Stimulated activated CD4-positive, alpha-beta T cell treated with anti-CD3 and anti-CD28 coated beads, Interleukin-4, amount 100 ng/mL, for 48 hours (primary cell): ENCODE measurements at places on chromosomes 12 and 14.

GRCh38 chr12:50220363-50220995 lies 53.3 kb upstream of the CERS5 start:
- DNase-seq: peak; percentile 47

DNA sequence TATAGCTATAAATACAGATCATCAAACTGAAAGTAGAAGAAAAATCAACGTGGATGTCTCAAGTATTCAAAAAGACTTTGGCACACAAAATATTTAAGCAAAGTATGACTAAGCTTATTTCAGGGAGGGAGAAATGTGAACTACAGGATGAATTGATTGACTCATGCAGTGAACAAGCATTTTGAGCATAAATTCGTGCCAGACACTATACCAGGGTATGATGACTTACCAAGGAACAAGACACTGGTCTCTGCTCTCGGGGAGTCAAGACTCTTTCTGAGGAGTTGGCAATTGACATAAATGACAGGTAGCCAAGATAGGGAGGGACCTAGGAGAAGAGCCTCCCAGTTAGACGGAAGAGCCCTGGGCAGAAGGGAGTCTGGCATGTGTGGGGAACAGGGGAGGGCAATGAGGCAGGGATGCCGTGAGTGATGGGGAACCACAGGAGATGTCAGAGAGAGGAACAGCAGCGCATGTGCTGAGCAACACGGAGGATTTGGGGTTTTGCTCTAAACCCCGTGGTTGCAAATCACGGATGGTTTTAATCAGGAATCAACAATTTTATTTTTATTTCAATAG lies 115.2 kb downstream of the TMEM132D start:
- DNase-seq: no peak

DNA sequence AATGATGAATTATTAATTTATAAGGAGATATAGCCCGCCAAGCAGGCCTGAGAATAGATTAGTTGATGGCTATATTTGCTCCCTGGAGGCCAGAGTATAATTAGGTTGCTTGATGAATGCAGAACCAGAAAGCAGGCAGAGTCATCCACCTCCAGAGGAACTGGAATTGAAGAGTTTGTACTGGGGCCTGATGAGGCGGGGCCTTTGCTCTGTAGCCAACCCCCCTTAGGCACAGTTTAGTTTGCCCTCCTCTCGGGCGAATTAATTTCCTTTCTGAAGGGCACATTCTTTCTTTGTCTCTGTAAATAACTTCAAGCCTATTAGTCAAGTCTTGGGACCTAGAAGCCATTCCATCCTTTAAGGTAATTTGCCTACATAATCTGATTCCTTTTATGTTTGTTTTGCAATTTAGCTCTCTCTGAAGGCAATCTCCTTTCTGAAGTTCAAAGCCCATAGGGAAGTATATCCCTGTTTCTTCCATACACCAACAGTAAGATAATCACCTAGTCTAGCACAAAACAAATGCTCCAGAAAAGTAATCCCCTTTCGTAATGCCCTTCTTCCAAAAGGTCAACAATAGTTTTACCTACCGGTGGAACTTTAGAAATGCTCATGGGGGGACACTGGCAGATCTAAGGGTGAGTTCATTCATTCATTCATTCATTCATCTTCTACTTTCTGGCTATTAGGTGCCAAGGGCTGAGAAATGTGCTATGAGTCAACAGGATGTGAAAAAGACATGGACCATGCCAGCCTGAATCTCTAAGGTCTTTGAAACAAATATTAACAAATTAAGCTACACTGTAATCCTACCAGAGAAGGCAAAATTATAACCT lies 84.8 kb upstream of the NUDT4 start:
- no peak for DNase-seq

GRCh38 chr14:20751963-20752562 lies 6.4 kb downstream of the EDDM3A start:
- DNase-seq: no peak

DNA sequence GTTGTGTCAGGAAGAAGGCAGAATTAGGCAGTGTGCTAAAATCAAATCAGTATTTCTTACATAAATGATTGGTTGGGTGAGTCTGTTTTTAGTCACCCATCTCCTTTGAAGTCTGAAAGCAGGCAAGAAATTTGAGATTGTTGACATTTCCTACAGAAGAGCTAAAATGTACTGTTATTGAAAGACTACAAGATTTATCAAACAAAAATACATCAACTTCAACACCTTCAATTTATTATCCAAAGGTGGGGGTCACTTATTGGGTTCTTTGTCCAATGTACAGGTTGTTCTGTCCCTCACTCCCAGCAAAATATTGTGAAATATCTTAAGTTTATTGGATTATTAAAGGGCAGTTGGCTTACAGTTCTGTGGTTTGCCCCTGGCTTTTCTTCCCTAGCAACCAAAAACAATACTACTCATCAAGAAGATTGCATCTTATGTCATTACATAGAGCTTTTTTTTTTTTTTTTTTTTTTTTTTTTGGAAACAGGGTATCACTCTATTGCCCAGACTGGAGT lies 20.6 kb upstream of the PKP2 start:
- no peak for DNase-seq

DNA sequence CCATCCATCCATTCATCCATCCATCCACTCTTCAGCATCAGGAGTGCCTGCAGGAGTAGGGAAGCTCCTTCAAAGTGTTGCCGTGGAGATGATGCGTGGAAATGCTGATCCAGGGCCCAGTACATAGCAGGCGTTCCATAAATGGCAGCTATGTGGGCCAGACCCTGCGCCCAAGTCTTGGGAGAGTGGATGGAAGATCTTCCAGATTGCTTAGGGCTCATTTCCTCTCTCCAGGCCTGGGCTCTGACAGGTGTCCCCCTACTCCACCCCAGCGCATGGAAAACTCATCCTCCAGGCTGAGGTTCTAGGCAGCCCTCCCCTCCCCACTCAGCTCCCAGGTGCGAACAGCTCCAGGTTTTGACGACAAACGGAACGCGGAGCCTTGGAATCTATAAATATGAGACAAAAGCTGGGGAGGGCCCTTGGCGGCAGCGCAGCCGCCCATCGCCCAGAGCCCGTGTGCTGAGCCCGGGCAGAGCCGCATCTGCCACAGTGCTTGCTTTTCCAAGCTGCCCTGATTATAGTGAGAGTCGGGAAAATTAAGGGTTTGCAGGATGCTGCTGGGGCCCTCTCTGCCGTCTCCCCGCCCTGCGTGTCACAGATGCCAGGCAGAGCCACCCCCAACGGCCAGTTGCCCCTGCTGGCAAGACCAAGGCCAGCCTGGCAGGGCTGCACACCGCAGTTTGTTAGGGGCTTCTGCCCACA lies 1.6 kb downstream of the BEGAIN start:
- no peak for DNase-seq

- no peak for DNase-seq
Observed at GRCh38 chr12:95766356-95767019, 24.1 kb downstream of the NTN4 start.

DNA sequence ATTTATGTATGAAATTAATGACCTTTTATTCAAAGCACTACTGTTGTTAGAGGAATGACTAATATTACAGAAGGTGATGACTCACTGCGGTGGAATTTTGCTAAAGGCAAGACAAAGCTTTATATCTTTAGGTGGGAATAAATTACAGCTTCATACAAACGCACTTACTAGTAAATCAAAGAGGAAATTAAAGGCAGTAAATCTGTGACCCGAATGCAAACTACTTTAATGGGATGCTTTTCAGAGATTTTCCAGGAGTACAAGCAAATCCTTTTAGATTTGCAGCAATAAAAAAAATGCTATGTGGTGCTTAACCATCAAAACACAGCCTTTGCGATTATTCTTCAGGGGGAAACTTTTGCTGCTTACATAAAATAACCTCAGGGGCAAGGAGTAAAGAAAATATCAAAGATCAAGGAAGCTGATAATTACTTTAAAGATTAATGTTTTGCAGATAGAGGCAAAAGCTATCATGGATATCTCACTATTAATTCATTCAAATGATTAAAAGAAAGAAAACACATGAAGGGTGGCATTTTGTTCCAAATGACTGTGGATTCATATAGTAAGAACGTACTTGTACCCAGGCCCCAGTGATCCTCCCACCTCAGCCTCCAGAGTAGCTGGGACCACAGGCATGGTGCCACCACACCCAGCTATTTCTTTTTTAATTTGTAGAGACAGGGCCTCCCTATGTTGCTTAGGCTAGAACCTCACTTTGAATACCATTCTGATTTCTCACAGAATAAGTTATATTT lies 98.9 kb downstream of the DENND5B start:
- DNase-seq: no peak

DNA sequence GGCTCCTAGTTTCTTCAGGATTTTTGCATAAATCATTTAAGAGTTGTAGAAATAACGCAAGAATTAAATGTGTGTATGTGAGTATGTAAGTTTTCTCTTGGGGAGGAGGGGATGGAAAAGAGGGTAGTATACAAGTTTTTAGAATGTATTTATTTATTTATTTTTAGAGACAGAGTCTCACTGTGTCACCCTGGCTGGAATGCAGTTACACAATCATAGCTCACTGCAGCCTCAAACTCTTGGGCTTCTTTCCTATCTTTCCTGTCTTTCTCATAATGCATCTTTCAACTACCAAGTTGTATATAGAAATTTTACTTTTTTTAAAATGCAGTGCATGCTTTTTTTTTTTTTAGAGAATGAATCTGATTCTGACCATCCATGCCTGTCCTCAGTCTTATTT lies 269.0 kb upstream of the GARIN2 start:
- no peak for DNase-seq

DNA sequence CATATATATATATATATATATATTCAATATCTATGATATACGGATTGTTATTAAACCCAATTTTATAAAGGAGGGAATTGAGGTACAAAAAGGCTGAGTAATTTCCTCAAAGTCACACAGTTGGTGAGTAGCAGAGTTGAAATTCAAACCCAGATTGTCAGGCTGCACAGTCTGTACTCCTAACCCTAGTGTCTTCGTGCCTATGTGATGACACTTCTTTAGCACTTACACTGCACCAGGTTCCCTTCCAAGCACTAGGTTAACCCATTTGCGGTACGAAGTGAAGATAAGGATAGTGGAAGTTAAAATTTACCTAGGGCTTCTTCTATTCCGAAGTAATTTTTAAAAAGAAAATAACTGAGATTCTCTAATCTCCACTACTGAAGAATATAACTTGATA lies 125.1 kb upstream of the TSPAN8 start:
- DNase-seq: no peak

GRCh38 chr12:96323906-96324305 lies 76.3 kb downstream of the CDK17 start:
- no peak for DNase-seq

- peak; percentile 49 for DNase-seq
Observed at GRCh38 chr14:104723651-104724406, at the start of gene ADSS1. Gene ADSS1, plus strand, starts transcription at chr14:104724229. Its CDS starts 42 bp downstream, at chr14:104724271.

- DNase-seq: no peak
Observed at GRCh38 chr12:97560786-97561618, 98.4 kb downstream of the RMST start.

DNA sequence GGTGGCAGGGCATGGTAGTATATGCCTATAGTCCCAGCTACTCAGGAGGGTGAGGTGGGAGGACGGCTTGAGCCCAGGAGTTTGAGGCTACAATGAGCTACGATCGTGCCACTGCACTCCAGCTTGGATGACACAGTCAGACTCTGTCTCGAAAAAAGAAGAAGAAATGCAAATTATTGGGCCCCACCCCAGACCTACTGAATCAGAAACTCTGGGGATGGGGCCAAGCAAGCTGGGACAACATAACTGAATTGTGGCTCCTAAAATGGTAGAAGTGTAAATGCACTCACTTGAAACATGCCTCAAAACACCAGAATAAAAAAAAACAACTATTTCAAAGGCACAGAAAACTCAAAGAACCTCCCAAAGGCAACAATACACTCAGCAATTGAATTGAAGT lies 37.0 kb downstream of the CIT start:
- no peak for DNase-seq

GRCh38 chr14:92486881-92487280 lies 26.7 kb upstream of the RIN3 start:
- no peak for DNase-seq

- DNase-seq: no peak
Observed at GRCh38 chr12:46698003-46698402, 127.8 kb downstream of the SLC38A4 start.

DNA sequence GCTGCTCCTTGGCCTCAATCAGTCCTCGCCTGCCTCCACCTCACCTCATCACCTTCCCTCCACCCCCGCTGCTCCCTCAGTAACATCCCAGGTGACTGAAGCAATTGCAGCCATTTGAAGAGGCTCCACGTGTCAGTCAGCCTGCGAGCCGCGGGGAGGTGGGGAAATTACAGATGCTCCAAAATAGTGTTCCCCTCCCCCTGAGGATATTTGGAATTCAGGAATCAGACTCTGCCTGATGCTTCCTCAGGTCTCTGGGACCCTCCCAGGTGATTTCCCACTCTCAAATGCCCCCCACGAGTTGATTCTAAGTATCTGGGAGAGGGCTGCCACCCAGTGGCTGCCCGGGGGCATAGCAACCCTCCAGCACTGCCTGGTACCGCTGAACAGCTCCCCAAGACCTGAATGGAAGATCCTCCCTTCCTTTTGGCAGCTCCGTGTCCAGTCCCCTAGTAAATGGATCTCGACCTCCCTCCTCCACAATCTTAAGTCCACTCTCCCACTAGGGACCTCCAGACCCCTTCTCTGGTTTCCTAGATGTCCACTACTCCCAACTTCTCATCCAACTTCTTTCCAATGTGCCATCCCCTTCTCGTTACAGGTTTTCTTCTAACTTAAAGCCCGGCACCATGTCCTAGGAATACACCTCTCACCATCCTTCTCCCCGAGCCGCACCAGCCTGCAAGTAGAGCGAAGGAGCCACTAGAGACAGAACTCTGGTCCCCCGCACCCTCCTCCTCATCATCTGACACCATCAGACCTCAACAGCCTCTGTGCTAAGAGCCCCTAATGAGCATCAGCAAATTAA lies 1.4 kb upstream of the ASIC1 start:
- DNase-seq: peak; percentile 47

GRCh38 chr14:53341324-53341723 lies 188.2 kb upstream of the DDHD1 start:
- DNase-seq: no peak
